ENCODE measurements at places on chromosomes 12 and 14.

DNA sequence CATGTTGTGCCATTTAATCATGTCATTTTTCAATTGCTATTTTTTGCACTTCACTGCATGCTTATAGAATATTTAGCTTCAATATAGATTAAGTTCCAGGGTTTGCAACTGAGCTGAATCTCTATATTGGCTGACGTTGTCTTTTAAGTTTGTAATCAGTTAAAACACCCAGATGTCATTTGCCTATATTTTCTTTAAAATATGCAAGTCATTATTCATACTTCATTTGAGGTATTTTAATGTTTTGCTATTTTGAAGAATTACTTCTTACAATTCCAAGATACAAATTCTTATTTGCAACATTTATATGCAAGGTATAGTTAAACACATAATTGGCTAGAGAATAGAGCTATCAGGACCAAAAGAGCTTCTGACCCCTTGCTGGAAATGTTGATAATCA is 175.0 kb upstream of the NPAS3 start:
- DNase-seq, result no peak

- no peak for DNase-seq
Measured at GRCh38 chr12:67818459-67818903, 169.9 kb downstream of the DYRK2 start.

DNA sequence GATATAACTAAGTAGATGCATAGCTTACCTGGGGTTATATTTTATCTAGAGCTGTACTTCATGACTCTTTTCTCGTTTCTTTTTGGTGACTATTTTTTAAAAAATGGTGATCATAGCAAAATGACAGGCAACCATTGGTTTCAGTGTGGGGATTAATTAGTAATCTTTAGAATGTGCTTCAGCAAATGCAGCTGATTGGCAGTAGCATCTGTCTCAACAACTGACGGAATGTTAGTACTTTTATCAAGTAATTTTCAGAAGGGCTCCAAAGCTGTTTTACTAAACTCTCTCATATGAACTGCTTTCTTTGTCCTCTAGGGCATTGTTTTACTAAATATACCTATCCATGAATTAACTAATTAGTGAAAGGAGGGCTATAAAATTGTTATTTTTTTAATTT is 117.6 kb downstream of the TRMT5 start:
- DNase-seq, result no peak

DNA sequence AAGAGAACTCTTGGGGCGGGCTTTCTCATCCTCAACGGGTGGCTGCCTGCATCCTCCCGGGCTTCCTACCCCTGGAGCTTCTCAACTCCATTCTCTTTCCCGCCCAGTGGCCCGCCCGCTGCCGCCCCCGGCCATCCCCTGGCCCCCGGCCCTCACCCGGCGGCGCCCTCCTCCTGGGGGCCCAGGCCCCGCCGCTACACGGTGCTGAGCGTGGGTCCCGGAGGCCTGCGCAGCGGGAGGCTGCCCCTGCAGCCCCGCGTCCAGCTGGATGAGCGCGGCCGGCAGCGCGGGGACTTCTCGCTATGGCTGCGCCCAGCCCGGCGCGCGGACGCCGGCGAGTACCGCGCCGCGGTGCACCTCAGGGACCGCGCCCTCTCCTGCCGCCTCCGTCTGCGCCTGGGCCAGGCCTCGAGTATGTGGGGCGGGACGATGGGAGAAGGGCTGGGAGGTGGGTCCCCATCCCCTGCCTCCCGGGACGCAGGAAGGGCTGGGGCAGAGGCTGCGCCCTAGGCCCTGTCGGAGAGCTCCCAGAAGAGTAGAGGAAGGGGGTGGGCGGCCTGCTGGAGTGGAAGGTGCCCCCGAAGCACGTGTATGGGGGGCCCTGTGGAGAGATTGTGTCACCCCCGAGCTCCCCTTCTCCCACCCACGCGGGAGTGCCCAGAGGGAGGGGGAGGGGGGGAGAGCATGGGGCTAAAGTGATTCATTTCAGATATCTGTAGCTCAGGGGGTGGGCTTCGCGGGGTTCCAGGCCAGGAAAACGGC is 1.5 kb downstream of the LAG3 start:
- no peak for DNase-seq

GRCh38 chr14:80965037-80965436 is 9.6 kb downstream of the TSHR start:
- DNase-seq, result no peak

DNA sequence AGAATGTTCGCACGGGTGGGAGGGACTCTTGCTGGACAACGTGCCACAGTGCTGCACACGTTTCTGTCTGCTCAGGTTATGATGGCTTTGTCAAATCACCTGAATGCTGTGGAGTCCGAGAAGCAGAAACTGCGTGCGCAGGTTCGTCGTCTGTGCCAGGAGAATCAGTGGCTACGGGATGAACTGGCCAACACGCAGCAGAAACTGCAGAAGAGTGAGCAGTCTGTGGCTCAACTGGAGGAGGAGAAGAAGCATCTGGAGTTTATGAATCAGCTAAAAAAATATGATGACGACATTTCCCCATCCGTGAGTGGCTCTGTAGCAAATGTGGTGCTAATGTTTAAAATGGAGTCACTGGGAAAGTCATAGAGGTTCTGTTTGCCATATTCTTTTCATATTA is 28.5 kb downstream of the KLC1 start:
- no peak for DNase-seq

DNA sequence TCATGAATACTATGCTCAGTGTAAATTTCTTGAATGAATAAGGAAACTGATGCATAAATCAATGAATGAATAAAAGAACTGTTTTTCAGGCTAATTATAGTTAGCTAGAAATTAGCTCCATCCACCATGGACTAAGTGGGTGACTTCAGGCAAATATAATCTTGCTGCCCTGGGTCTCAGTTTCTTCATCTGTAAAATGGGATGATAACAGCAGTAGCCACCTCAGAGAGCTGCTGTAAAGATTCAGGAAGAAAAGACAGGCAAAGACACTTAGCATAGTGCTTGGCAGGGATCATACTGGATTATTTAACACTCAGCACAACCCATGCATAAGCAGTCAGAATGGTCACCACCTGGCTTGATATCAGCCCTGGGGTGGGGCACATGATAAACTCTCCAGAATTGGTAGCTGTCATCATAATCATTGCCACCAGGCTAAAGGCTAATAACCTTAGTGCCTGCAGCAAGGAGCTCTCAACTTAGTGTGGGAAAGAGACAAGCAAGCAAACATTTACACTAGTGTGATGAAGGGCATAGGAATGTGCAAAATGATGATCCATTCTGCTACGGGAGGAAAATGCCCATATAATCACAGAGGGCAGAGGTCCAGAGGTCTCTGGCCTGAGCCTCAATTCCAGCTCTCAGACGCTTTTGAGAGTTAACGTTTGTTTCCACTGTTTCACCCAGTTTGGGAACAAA is 234.7 kb upstream of the TBX3 start:
- DNase-seq, result no peak

DNA sequence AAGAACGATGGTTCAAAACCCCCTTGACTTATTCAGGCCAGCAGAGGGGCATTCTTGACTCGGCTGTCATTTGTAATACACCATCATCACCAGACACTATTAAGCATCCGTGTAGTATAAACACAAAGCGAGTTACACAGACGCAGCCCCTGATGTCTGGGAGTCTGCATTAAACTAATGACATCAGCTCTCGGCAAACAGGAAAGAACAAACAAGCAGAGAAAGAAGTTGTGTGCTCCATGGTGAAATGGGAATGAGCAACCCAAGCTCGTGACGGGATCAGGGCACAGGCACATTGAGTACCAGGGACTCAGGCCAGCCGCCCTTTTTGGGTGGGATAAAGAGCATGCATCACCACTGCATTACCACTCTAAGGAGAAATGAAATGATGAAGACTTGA is 460.1 kb downstream of the MED13L start:
- DNase-seq, result no peak

DNA sequence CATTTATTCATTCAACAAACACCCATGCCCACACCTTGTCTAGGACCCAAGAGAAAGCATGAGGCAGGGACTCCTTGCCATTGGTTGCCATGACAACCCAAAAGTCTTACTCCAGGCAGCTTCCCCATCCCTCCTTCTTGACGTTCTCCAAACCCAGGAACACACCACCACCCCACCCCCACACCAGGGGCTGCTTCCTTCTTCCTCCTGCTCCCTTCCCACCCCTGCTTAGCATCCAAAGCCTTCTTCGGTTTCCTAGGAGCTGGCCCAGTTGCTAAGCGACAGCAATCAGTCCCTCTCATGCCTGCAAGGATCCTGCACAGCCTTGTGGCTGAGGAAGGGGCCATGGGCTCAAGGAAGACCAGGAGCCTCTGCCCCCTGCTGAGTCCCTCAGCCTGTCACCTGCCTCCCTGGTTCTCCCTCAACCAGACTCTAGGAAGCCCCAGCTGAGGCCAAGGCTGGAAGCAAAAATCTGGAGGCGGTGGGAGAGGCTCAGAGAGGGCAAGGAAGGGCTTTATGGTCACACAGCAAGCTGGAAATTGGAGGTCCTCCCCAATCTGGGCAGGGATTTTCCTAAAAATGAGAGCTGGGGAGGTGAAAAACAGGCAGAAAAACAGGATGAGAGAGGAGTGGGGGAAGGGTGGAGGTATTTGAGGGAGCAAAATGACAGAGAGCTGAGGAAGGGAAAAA is 15.4 kb downstream of the RASAL1 start:
- DNase-seq, result no peak

GRCh38 chr12:92070054-92070863 is 75.4 kb downstream of the BTG1 start:
- no peak for DNase-seq

DNA sequence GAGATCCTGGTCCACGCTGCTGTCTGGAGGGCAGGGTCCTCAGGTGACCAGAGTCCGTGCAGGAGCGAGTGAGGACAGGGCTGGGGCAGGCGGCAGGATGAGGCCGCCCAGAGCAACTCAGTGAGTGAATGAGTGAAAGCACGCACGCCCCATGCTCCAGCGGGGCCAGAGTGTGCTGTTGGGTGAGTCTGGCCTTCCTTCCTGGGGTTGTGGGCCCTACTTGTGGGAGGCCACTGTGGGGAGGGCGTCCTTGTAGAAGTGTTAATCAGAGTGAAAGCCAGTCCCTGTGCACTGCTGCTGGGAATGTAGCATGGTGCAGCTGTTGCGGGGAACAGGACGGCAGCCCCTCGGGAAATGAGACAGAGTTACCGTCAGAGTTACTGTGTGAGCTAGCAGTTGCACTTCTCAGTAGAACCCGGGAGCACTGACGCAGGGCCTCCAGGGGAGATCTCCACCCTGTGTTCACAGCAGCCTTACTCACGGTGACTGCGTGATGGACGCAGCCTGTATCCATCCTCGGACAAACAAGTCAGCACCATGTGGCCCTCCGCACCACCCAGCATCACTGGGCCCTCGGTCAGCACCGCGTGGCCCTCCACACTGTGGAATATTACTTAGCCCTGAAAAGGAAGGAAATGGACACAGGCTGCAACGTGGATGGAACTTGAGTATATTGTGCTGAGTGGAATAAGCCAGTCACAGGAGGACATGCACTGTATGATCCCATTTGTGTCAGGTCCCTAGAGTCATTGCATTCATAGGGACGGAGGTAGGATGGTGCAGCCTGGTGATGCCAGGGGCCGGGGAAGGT is 22.1 kb downstream of the PACS2 start:
- DNase-seq, result no peak

DNA sequence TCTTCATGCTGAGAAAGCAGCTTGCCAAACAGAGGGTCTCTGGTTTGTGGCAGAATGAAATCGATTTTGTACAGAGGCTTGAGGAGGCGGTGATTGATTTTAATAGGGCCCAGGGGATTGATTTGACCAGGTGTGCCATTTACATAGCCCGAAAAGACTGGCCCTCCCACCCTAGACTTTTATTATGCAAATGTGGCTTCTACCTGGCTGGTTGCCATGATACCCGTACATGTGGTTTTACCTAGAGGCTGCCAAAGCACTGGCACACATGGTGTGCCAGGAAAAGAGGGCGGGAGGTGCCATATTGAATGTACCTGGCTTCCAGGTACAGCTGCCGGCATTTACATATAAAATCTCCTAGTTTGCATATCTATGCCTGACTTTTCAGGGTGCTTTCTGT is 18.0 kb upstream of the GUCY2C start:
- no peak for DNase-seq

GRCh38 chr12:53171725-53172329 is 8.7 kb upstream of the ZNF740 start:
- peak; percentile 41 for DNase-seq

DNA sequence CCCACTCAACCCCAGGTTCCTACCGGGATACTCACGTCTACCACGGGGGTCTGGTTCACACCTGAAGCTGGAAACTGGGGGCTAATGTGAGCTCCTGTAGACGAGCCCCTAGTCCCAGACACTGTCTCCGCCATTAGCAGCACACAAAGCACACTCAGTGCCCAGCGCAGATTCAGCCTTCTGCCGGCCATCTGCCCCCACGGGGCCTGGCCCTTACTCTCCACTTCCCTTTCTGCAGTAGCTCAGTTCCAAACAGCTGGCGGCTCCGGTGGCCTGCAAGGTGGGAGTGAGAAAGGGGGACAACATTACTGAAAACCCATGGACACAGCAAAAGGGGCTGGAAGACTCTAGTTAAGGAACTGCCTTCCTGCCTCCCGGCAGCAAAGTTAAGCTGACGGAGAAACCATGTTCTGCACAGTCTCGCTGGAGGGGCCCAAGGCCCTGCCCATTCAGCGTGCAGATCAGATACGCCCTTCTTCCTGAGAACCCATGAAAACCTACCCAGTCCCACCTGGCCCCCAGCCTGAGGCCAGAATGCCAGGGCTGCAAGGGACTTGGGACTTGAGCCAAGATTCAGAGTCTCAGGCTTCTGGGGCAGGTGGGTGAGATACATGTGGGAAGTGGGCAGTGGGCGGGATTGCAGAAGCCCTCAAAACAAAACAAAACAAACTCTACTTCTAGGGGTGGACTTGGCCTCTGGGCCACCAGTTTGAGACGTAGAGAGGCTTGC is 2.1 kb downstream of the SLC8B1 start:
- DNase-seq, result no peak

DNA sequence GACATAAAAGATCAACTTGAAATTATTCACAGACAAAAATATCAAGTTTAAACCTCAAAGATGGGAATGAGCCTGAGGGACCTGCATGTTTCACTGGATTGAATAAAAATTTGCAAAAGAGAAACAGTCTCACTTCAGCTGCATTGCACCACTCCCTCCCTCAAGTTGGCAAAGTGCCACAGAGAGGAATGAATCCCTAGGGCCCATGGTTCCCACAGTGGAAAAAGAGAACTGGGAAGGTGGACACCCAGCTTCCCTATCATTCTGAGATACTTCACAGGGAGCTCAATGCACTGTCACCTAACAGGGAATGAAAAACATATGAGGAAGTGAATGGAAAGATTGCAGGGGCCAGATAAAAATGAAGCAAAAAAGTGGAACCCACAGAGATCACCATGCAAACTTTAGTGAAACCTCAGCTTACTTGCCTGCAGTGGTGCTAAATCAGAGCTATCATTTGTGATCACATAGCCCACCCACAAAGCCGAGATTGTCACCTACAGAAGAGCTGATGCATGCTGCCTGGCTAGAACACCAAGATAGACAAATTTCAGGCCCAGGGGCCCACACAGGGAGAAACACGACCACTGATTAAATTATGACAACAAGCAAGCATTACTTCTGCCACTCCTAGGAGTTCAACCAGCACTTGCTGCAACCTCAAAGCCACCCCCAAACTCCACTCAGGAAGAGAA is 911.3 kb downstream of the LRFN5 start:
- DNase-seq, result no peak

- no peak for DNase-seq
Measured at GRCh38 chr14:51554339-51554920, 97.3 kb upstream of the FRMD6 start.

All from coronary artery (tissue), 2 donors.